Endothelial cell of umbilical vein (primary cell): ENCODE measurements at places on chromosomes 3 and 15.

DNA sequence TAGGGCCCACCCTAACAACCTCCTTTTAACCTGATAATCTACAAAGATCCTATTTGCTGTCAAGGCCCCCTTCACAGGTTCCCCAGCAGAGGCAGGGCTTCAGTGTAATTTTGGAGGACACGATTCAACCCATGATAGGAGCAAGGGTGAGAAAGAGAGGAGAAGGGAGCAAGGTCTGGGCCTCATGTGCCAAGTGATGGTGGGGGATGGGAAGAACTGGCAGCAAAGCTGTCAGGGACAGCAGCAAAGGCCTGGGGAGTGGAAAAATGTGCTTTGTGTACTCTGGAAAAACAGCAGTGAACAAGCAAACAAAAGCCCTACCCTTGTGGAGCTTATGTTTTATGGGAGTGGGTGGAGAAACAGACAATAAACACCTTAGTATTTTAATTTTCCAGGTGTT lies 2.7 kb upstream of the GALNT15 start:
- no peak overlapping the region for H3K4me3 ChIP-seq
- H3K27me3 ChIP-seq = peaks cover 4% of the 10 kb centered on the region
- no peak overlapping the region for H3K27ac ChIP-seq
- DNase-seq = no peak

GRCh38 chr3:136332776-136333175 lies 82.6 kb downstream of the PCCB start:
- DNase-seq = no peak
- no peaks in the 10 kb centered on the region for H3K4me1 ChIP-seq
- no peak overlapping the region for H3K4me3 ChIP-seq
- no peak overlapping the region for H3K27ac ChIP-seq
- peaks cover 5% of the 10 kb centered on the region for H3K36me3 ChIP-seq
- no peaks in the 10 kb centered on the region for H3K27me3 ChIP-seq

DNA sequence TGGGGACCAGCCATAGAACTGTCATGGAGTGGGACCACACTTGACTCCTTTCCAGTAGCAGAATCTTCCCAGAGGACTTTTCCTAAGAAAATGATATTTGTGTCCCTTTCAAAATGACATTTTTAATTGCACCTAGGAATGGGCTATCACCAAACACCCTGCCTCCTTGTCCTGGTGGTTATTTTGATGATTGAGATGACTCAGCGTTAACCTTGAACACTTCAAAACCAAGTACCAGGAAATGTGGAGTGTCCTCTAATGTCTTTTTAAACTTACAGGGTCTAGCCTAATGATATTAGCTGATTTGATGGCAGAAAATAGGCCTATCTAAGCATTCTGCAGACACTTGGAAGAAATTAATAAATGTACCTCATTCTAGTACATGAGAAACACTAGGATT lies 90.7 kb downstream of the HHLA2 start:
- no peak overlapping the region for H3K27ac ChIP-seq
- H3K4me3 ChIP-seq = no peak overlapping the region
- peaks cover 2% of the 10 kb centered on the region for H3K27me3 ChIP-seq
- no peaks in the 10 kb centered on the region for H3K36me3 ChIP-seq
- no peaks in the 10 kb centered on the region for H3K4me1 ChIP-seq

DNA sequence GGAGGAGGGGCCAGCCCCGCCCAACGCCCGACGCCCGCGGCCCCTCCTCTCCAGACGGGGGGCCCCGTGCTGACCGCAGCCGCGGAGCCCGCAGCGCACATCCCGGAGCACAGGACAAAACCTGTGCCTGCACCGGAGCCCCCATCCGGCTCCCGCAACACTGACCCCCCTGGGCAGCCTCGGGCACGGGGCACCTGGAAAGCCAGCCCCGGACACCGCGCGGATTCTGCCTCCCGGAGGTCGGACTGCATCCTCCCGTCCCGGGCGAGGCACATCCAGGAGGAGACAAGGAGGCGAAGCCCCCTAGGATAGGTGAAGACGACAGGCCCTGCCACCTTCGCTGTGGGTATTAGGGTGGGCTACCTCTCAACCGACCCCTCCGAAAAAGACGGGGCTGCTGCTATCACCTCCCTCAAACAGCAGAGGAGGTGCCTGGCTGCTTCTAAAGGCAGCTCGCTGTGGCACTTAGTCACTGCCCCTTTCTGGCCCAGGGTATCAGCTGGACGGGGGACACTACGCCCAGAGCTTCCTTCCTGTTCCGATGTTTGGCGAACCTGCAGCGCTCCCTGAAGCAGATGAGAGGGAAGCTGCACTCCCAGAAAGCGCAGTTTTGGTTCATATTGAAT lies 10.6 kb downstream of the XXYLT1 start:
- H3K36me3 ChIP-seq = peaks cover under 1% of the 10 kb centered on the region
- H3K27ac ChIP-seq = peak overlapping the region; percentile 97
- DNase-seq = peak; percentile 53
- H3K4me1 ChIP-seq = peaks cover 56% of the 10 kb centered on the region
- H3K27me3 ChIP-seq = no peaks in the 10 kb centered on the region
- H3K4me3 ChIP-seq = peak overlapping the region; percentile 70

GRCh38 chr3:196633555-196634151 lies 5.8 kb upstream of the NRROS start:
- H3K4me3 ChIP-seq = no peak overlapping the region
- peaks cover 3% of the 10 kb centered on the region for H3K27me3 ChIP-seq
- no peaks in the 10 kb centered on the region for H3K36me3 ChIP-seq
- DNase-seq = no peak
- H3K27ac ChIP-seq = no peak overlapping the region
- peaks cover 6% of the 10 kb centered on the region for H3K4me1 ChIP-seq
